ENCODE measurements at places on chromosomes 1 and 21. TPM values are rescaled to one million over a fixed set of nuclear protein-coding genes. Genes with fewer than 3 reads are reported as not detected.
A peak's percentile ranks its signal among the peaks of the same experiment; 100 is the strongest.

The FOXO6 gene
- polyA plus RNA-seq, result 2.0 TPM

The BRINP3 gene
- 12.1 TPM for polyA plus RNA-seq

The TSPAN1 gene
- 7.9 TPM for polyA plus RNA-seq

The MDM4 gene
- polyA plus RNA-seq, result 93.0 TPM

The CD5L gene
- polyA plus RNA-seq, result not detected

The LCE3E gene
- polyA plus RNA-seq, result not detected

The TMIGD3 gene
- polyA plus RNA-seq, result 0.98 TPM

The SGIP1 gene
- 8.7 TPM for polyA plus RNA-seq

The TAF5L gene
- 20.4 TPM for polyA plus RNA-seq

The UTS2 gene
- polyA plus RNA-seq, result not detected

The DCDC2B gene
- polyA plus RNA-seq, result 1.6 TPM

The DNAH14 gene
- 20.2 TPM for polyA plus RNA-seq

The RNU1-3 gene
- polyA plus RNA-seq, result 1.8 TPM

DNA sequence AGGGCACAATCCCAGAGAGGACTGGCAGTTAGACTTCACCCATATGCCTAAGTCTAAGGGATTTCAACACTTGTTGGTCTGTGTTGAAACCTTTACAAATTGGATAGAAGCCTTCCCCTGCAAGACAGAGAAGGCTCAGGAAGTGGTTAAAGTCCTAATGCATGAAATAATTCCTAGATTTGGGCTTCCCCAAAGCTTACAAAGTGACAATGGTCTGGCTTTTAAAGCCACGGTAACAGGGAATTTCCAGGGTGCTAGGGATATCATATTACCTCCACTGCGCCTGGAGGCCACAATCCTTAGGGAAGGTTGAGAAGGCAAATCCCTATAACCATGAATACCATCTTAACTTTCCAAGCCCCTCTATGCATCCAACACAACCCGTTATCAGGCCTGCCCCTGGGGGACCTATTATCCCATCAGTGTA is 3.3 kb upstream of the FMO4 start:
- no peak for DNase-seq

GRCh38 chr1:230103306-230104173 is 36.5 kb downstream of the GALNT2 start:
- no peak for DNase-seq

GRCh38 chr21:26961698-26962097 is 5.2 kb downstream of the ADAMTS5 start:
- DNase-seq, result no peak

DNA sequence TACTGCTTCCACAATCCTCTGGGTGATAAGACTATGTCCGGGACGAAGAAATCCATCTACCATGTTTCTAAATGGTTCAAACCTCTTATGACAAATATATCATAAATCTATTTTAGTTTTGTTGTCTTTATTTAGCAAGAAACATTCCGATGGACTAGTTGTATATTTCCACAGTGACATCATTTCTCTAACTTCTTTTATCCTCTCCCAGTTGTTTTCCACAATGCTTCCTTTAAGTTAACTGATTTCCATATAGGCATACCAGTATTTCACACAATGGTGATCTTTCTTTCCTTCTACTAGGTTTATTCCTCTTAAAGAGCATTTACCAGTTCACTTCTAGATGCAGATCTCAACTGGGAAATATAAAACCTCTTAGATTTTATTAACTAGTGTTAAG is 44.8 kb downstream of the USP1 start:
- DNase-seq, result no peak

GRCh38 chr1:50329332-50329932 is 93.8 kb downstream of the DMRTA2 start:
- no peak for DNase-seq

GRCh38 chr1:112798292-112798691 is 83.2 kb upstream of the PPM1J start:
- no peak for DNase-seq

- DNase-seq, result peak; percentile 65
Measured at GRCh38 chr1:2130871-2131289, 63.7 kb downstream of the FAAP20 start.

GRCh38 chr1:61462628-61463027 is 262.3 kb downstream of the TM2D1 start:
- DNase-seq, result no peak

- peak; percentile 36 for DNase-seq
Measured at GRCh38 chr1:197675583-197676208, 99.6 kb downstream of the DENND1B start.

GRCh38 chr1:47843059-47843458 is 154.1 kb downstream of the TRABD2B start:
- DNase-seq, result no peak

- DNase-seq, result no peak
Measured at GRCh38 chr1:211895126-211895759, 64.7 kb upstream of the LPGAT1 start.

- DNase-seq, result no peak
Measured at GRCh38 chr1:13514821-13515220, 1.0 kb upstream of the LRRC38 start.

GRCh38 chr1:203420263-203420662 is 55.3 kb upstream of the PRELP start:
- no peak for DNase-seq

DNA sequence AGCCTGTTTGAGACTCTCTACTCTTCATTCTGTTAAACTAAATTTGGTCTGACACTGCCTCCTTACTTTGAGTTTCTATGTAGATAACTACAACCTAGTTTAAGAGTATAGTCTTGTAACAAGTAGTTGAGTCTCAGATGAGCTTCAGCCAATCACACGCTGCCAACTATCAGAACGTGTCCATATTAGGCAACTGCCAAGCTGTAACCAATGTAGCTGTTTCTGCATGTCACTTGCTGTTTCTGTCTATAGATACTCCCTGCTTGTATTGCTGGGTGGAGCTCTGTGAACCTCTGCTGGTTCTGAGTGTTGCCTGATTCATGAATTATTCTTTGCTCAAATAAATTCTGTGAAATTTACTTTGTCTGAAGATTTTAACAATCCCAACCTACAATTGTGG is 452.6 kb upstream of the NR5A2 start:
- DNase-seq, result no peak

- peak; percentile 83 for DNase-seq
Measured at GRCh38 chr1:23019863-23020625, 776 bp downstream of the KDM1A start.

DNA sequence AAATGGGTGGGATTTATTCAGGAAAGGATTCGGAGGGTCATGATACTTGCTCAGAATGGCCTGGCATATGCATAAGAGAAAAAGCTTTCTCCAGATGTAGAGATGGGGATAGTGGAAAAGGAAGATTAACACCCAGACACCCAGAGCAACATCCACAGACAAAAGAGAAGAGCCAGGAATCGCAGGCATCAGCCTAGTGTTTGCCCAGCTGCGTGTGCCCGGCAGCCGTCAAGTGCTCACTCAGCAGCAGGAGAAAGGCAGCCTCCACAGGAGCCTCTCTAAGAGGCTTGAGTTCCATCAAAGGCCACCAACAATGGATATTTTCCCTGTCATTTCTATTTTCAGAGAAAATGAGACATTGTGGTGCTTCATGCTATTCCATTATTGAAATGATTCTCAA is 54.7 kb downstream of the NTPCR start:
- no peak for DNase-seq

GRCh38 chr1:190376044-190376443 is 101.6 kb downstream of the BRINP3 start:
- no peak for DNase-seq

- no peak for DNase-seq
Measured at GRCh38 chr1:202274611-202275010, 67.1 kb downstream of the UBE2T start.

- no peak for DNase-seq
Measured at GRCh38 chr1:44812822-44813543, 4.7 kb downstream of the BTBD19 start.

DNA sequence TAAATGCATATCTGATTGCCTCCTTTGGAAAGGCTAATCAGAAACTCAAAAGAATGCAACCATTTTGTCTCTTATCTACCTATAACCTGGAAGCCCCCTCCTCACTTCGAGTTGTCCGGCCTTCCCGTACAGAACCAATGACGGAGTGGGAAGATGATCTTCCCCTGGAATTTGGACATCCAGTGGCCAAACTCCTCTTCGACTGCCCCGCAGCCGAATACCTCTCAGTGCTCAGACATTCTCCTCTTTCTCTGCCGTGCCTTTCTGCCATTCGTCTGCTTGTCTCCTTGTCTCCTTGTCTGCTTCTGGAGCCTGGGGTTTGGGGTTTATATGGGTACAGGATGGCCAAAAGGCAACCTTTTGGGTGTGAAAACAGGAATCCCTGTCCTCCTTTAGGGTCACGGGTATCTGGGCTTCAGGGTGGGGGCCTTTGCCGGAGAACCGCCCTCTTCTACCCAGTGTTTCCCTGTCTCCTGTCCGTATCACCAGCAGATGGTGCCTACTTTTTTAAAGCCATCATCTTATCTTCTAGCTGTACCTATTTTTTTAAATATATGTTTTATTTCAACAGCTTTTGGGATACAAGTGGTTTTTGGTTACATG is 35.9 kb upstream of the RAB4A start:
- DNase-seq, result no peak

DNA sequence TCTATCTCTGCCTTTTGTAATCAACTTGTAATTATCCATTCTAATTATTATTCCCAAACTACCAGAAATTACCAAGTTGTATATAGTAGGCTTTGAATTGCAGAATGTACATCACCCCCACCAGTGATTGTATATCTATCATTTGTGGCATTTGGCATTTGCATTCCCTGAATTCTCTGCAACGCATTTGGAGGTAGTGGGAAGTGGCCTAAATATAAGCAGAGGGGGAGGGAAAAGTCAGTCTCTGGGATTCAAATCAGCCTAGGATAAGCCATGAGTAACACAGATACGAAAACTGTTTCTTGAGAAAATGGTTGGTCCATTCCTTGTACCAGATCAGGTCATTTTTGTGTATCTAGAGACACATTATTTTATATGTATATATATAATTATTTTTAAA is 20.7 kb downstream of the DDX20 start:
- DNase-seq, result no peak

DNA sequence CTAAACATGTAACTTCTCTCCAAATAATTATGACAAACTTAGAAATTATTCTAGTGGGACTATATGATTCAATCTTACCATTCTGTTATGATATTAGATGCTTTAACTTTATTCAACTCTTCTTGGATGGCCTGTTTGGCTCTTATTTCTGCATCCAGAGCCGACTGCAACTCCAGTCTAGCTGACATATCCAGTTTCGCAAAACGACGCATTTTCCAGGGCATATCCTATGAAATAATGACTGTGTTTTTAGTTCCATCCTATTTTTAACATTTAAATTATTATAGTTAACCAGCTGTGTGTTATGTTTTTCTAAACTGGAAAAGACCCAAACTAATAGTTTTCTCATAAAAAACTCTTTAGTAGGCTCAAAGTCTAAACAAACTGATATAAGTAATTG is 133.7 kb downstream of the COQ8A start:
- DNase-seq, result no peak

GRCh38 chr21:19049567-19049966 is 646.0 kb upstream of the TMPRSS15 start:
- DNase-seq, result no peak

GRCh38 chr1:58932859-58933598 is 149.2 kb upstream of the JUN start:
- DNase-seq, result peak; percentile 90

GRCh38 chr1:168469690-168470089 is 74.1 kb downstream of the XCL2 start:
- DNase-seq, result no peak

DNA sequence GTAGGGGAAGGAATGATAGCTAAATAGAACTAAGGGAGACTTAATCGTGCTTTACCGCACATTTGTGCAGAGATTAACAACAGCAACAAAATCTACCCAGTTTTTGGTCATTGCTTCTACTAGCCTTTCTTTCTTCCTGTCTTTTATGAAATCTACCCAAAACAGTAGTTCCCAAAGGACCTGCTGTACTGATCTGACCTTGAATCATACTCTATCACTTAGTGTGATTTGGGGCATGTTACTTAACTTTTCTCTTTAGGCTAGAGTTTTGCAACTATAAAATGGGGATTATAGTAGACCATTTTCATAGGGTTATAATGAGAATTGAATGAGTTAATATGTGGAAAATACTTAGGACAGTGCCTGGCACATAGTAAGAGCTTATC is 30.5 kb upstream of the MACF1 start:
- no peak for DNase-seq

GRCh38 chr1:6447818-6448748 is 17.9 kb downstream of the TNFRSF25 start:
- peak; percentile 74 for DNase-seq

DNA sequence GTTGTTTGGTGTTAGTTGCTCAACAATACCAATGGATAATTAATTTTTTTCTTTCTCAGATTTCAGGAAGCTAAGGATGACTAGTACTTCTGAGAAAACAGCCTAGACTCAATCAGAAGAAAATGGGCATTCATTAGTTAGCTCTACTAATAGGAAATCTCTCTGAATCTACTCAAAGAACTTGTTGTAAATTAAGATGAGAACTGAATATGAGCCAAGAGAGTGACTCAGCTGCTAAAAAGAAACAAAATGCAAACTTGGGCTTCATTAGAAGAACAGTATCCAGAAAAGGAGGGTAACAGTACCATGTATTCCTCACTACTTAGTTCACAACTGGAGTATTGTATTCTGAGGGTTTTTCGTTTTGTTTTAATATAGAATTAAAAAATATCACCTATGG is 12.5 kb downstream of the FOXJ3 start:
- DNase-seq, result no peak

GRCh38 chr1:202130816-202131522 is 8.3 kb downstream of the GPR37L1 start:
- DNase-seq, result no peak

DNA sequence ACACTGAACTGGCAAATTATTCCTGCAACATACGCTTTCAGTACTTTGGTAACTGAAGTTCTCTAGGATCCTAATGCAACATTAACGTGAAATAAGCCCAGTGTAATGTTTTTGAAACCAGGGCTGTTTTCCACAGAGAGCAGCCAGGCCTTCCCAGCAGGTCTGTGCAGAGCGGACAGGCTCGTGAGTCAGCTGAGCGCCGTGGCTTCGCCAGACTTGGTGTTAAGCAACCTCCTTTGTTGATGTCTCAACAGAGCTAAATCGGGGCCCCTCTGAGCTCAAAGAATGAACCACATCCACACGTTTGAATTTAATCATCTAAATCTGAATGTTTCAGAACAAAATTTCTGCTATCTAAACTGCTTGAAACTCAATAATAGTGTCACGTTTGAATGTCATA is 181.8 kb upstream of the FMN2 start:
- DNase-seq, result no peak

DNA sequence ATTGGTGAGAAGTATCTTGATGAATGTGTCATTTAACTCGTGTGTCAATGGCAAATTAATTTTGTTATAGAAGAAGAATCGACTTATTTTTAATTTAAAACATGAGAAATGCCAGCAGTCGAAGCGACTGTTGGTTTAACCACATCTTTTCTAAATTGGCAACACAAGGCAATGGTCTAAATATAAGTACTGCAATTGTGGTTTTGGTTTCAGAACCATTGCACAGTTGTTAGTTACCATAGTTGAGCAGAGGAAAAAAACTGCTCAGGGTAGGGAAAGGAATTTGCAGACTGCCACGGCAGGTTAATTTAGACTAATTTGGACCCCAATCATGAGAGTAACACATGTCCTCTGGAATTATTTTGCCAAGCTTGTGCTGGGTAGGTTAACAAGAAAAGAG is 185.6 kb upstream of the RUNX1 start:
- no peak for DNase-seq

- DNase-seq, result peak; percentile 92
Measured at GRCh38 chr1:28259934-28260802, 850 bp downstream of the SESN2 start.

Data from left lung (tissue), 14 donors.